ENCODE measurements at places on chromosomes 3 and 15.

DNA sequence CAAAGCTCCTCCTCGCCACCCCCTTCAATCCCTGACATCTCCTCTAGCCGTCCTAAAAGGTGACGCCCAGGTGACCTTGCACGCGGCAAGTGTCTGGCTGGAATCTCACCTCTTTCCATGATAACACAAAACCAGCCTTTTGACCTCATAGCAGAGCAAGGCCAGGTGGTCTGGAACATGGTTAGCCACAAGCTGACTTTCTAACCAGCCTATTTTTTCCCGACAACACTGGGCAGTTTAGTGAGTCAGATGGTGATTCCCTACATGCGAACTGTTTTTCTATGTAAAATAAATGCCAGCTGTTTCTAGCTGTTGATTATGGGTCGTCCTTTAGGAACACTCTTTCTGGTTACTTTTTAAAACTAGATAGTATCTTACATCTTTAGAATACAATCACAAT is 243.0 kb downstream of the CD47 start:
- DNase-seq, result no peak

DNA sequence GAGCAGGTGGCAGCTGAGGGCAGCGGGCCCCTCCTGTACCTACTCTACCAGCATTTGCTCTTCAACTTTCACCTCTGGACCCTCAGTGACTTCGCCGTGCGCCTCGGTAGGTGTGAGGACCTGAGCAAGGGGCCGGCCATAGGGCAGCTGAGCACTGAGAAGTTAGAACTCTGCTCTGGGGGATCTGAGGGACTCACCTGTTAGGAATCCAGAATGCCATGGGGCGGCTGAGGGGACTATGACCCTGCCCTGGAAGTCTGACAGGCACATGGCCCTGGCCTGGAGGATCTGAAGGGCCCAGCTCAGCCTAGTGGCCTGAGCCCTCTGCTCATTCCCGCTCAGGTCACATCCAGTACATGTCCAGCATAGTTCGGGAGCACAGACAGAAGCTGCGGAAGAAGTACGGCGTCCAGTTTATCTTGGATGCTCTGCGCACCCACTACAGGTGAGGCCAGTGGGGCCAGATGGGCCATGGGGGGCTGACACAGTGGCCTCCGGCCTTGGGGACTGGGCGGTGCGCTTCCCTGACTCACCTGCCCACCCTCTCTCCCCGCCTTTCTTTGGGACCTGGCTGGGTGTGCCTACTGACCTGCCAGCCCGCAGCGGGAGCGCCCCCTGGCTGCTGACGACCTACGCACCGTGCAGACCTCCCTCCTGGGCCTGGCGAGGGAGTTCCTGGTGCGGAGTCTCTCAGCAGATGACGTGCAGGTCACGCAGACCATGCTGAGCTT is 18.8 kb downstream of the NBEAL2 start:
- peak; percentile 77 for DNase-seq

DNA sequence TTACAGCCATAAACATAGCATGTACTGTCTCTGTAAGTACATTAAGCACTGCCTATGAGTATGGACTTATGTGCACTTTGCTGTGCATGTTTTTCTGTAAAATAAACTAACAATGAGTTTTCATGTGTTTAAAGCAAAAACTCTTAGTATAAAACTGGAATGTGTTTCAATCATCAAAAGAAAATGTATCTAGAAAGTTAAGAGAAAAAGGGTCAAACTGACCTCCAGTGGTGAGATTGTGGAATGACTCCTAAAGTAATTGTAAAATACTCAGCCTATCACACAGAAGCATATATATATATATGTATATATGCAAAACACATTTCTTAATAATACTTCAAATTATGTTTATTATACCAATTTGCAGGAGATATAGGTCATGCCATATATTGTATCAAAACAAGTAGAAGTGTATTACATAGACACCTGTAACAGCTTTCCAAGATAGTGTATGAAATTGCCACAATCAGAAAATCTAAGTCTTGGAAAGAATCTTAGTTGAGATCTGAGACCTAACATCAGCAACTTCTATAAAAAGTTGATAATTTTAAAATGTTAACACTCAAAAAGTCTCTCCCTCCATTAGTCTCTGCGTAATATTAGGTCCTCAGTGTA is 199.6 kb downstream of the FMN1 start:
- peak; percentile 44 for DNase-seq

DNA sequence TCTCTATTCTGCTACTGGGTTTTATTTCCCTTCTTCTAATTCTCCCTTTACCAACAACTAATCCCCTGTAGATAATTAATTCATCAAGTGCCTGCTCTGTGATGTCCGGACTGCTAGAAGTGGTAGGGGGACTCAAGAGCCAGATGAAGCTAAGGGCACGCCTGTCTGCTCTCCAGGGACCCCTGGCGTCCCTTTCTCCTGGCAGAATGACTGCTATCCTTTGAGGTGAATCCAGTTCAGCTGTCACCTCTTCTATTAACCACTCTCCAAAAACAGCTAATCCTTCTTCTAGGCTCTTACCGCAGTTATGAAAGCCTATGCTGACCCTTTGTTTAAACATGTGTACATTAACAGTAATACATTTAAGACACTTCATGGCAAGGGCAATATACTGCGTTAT is 1.4 kb upstream of the CHRNA7 start:
- no peak for DNase-seq

DNA sequence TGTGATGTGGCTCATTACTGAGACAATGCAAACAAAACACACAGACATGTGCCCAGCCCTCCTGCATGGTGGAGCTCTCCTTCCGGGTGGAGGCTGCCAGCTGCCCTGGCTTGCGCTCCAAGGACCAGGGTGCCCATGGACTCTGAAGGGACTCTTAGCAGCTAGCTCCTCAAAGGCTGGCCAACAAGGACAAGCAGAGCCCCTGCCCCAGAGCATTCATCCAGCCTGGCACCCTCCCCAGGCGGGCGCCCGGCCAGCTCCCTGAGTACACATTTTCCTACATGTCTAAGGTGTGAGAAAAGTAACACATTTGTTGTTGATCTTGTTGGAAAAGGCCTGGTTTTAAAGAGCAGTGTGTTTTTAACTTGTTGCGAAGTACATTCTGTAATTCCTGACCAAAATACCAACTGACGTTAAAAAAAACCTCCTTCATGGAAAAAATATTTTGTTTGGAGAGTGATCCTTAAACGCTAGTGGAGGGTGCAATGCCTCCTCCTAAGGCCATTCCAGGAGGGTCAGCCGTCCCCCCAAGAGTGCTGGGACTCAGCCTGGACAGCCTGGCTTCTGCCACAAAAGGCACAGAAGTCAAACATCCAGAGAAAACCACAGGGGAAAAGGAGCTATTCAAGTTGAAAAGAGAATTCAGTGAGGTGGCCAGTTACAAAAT is 86.9 kb downstream of the KLF15 start:
- DNase-seq, result no peak

DNA sequence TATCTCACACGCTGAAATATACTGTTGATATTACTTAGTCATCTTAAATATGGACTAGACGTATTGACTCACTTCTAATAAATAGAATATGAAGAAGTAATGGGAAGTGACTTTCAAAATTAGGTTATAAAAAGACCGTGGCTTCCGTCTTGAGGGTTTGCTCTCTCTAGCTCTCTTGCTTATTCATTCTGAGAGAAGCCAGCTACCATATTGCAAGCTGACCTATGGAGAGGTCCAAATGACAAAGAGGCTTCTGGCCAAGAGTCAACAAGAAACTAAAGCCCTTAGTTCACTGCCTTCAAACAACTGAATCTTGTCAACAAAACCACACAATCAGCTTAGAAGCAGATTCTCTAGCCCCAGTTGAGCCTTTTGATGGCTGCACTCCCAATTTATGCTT is 46.1 kb downstream of the SLC9C1 start:
- no peak for DNase-seq

DNA sequence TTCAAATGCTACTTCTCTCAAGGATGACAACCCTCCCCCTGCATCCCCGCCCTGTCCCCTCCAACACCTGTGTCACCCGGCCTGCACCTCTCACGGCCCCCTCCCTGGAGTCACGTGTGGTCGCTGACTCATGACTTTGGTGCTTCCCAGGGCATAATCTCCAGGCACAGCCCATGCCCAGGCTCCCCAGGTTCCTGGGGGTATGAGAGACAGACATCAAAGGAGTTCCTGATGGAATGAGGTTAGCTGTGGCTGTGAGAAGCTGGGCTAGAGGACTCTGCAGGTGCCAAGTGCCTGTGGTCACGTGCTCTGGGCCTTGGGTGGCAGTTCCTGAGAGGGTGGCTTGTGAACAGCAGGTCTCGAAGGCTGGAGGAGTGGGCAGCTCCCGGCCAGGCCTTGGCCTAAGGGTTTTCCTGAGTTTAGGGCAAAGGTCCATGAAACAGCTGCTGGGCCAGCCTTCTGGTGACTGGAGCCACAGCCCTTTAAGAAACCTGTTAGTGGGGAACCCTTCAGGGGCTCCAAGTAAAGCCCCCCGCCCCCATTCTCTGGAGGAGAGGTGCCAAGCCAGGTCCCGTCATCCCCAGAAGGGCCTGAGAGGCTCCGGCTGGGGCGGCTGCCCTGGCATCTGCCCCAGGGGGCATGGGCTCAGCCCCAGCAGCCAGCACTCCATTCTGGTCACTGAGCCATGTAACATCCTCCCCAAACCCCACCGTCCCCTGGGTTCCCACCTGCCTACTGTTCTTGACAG is 230.0 kb downstream of the XXYLT1 start:
- DNase-seq, result no peak

DNA sequence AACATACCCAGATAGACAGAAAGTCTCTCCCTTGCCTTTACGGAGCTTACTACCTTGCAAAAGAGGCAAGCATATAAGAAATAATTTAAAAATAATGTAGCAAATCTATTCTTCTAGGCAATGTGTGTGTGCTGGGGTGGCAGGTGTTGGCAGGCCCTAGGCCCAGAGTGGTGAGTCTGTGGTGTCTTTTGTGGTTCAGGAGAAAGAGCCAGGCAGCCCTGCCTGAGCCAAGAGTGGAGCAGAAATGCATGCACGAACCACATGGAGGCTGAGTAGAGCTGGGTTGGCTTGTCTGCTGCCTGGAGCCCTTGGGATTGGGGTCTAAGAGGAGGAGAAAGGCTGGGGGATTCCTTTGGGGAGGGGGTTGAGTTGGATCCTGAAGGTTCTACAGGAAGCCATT is 70.2 kb upstream of the MYZAP start:
- no peak for DNase-seq

GRCh38 chr15:74847432-74847831 is 4.5 kb upstream of the ULK3 start:
- DNase-seq, result no peak

GRCh38 chr3:44845528-44846520 is 15.9 kb upstream of the TMEM42 start:
- no peak for DNase-seq

- DNase-seq, result no peak
Observed at GRCh38 chr3:99355465-99355864, 282.9 kb upstream of the COL8A1 start.

DNA sequence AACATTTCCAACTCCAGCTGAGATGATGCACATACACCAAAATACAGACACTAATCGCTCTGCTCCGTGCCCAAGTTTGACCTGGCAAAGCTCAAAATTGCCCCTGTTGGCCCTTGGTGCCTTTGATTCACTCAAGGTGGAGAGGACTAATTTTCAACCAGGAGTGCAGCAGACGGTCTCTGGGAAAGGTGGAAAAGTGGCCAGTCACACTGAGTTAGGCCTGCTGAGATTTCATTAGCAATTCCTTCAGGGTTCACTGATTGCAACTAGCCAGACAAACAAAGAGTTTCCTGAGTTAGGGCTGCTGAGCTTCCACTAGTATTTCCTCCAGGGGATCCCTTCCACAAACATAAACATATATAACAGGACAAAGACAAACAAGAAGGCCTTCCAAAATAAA is 28.7 kb upstream of the LHFPL4 start:
- no peak for DNase-seq

- DNase-seq, result no peak
Observed at GRCh38 chr15:97989299-97989698, 28.8 kb downstream of the ARRDC4 start.

DNA sequence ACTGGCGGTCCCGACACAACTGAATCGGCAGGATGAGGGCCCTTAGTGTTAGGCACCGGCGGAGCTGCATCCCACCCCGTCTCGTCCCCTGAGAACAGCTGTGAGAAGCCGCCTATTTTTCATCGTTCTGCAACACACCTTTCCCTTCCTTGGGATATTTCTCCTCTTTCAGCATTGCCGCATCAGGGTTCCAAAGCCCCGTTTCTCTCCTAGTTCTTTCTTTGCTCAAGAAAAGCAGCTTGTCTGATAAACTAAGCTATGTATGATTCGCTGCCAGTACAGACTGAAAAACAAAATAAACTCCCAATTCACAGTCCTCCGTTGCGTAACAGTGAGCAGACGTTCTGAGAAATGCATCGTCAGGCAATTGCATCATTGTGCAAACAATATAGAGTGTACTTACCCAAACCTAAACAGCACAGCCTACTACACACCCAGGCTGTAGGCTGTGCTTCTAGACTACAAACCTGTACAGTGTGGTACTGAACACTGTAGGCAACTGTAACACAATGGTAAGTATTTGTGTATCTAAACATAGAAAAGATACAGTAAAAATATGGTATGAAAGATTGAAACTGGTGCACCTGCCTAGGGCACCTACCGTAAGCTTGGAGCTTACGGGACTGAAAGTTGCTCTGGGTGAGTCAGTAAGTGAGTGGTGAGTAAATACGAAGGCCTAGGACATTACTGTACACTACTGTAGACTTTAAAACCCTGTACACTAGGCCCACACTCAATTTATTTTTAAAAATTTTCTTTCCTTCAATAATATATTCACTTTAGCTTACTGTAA is 8.9 kb upstream of the ADAMTS17 start:
- DNase-seq, result no peak

- DNase-seq, result no peak
Observed at GRCh38 chr3:37500518-37500917, 326.1 kb upstream of the LRRFIP2 start.

GRCh38 chr3:155350571-155350970 is 57.1 kb upstream of the STRIT1 start:
- no peak for DNase-seq

DNA sequence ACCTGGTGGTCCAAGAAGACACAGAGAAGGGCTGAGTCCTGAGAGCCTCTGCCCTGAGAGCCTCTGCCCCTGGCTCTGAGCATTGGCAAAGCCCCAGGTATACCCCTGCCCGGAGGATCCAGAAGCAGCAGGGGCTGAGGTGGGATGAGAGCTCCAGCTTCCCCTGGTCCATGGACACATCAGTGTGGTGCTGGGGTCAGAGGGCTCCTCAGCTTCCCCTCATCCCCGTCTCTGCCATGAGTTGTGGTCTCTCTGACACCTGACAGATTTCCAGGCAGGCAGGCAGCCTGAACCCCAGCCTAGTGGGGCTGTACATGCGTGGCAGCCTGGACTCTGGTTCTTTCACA is 3.5 kb upstream of the KLF15 start:
- no peak for DNase-seq

DNA sequence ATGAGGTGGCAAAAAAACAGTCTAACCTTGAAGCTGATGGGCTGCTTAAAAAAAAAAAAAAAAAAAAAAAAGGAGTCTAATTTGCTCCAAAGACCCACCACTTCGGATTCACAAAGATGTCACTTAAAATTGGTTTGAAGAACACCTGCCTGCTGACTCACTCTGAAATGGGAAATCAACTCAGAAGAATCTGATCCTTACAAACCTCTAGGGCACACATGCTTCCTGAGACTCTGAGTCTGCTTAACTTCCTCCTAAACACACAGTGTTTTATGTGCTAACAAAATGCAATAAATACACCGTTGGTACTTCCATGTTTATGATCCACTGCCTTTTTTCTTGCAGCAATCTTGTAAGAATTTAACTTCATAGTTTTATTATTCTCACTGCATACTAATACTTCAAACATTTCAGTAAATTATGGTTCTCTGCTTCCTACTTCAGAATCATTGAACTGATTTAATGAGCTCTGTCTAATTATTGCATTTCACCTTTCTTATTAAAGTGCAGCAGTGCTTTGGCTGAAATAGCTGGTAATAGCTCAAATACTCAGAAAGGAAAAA is 73.0 kb upstream of the FRMD4B start:
- no peak for DNase-seq

- DNase-seq, result no peak
Observed at GRCh38 chr15:67407786-67408185, 113.1 kb upstream of the C15orf61 start.

Measured in OCI-LY7 (cell line).